Amniotic stem cell (primary cell): ENCODE measurements at places on chromosomes 6 and 20.

DNA sequence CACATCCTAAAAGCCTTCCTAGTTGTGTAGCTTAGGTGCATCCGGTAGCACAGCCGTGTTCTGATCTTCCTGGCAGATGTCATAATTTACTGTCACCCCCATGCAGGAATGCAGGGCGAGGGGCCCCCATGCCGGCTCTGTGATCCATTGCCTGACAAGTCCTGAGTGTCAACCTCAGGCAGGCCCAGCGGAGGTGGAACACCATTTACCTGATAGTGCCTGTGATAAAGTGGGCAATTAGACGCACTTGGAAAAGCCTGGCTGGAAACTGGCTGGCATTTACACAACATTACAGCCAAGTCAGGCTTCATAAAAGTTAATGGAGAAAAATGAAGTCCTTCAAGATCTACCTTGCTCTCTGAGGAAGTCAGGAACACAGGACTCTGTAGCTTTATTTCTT, 521.4 kb upstream of the JAG1 start:
- no peak for DNase-seq

GRCh38 chr6:39086294-39086693, 28.7 kb downstream of the SAYSD1 start:
- no peak for DNase-seq

- no peak for DNase-seq
Observed at GRCh38 chr6:126797981-126798380, 320.5 kb upstream of the RSPO3 start.

DNA sequence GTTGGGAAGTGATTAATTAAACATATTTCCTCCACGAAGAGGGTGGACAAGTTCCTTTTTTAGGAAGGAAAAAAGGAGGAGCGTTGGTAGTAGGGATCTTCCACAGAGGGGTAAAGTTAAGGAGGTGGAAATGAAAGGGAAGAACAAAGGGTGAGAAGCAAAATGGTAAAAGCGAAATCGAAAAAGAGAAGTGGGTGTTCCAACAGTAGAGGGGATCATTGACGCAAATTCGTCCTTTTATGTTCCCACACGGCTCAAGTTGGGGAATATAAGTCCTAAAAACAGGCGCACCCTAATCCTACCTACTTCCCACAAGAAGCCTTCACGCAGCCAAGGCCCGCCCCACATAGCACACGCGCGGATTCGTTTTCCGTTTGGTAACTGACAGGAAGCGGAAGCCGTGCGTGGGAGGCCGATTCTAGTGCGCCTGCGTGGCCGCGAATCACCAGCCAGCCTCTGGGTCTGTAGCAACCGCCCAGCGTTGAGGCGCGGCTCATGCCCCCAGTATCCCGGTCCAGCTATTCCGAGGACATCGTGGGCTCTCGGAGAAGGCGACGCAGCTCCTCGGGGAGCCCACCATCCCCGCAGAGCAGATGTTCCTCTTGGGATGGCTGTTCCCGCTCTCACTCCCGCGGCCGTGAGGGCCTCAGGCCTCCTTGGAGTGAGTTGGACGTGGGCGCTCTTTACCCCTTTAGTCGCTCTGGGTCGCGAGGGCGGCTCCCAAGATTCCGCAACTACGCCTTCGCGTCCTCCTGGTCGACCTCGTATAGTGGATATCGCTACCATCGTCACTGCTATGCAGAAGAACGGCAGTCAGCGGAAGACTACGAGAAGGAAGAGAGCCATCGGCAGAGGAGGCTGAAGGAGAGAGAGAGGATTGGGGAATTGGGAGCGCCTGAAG, at the start of gene NKAPL:
Gene NKAPL, plus strand, starts transcription at position 421 of the 901 bp plus-strand sequence. Its CDS starts 75 bp downstream, at position 496.
- DNase-seq, result no peak

- DNase-seq, result no peak
Observed at GRCh38 chr6:39208223-39208739, 21.0 kb downstream of the KCNK5 start.
